Right lung (tissue), 10 donors: ENCODE measurements at places on chromosomes 5 and 9.
A peak's percentile ranks its signal among the peaks of the same experiment; 100 is the strongest.

GRCh38 chr5:159509002-159509660 is 178.8 kb upstream of the IL12B start:
- DNase-seq, result no peak

- DNase-seq, result peak; percentile 16
Observed at GRCh38 chr5:150781706-150782614, 3.4 kb downstream of the SMIM3 start.

- DNase-seq, result no peak
Observed at GRCh38 chr9:86909388-86909787, 37.9 kb downstream of the GAS1 start.

DNA sequence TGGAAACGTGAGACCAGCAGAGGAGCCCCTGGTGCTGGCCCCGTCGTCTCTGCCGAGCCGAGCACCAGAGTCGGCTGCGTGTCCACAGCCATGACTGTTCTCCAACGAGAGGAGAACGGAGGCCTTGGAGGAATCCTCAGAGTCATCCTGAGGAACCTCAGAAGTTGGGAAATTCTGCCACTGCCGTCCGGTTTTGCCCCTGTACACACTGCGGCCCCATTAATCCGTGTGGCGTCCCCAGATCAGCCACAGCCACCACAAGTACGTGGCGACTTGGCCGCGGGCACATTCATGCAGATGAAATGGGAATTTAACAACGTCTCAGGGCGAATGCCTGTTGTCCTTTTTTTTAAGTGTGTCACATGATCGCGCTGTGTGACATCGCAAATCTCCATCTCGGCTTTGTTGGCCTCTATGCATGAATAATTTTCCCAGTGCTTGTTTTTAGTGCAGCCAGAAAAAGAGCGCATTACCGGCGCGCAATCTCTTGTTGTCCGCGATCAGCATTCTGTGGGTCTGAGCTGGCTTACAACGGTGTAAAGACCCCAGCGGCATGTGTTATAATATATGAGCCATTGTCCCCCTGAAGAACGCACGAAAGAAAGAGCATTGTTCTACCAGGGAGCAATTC is 323.0 kb upstream of the IRX4 start:
- DNase-seq, result no peak

DNA sequence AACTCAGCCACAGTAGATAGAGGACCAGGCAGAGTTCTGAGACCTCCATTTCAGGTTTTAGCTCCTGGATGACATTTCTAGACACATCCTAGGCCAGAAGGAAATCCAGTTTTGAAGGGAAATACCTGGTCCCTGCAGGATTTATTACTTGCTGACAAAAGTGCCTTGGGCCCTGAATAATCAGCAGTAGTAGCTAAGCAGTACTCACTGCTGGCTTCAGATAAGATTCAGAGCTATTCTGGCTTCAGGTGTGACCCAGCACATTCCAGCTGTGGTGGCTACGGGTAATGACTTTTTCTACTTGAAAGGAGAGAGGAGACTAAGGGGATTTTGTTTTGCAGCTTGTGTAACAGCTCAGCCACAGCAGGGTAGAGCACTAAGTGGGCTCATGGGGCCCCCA is 34.0 kb downstream of the NDUFAF2 start:
- no peak for DNase-seq

GRCh38 chr5:21823588-21823987 is 1029.6 kb downstream of the CDH12 start:
- DNase-seq, result no peak

DNA sequence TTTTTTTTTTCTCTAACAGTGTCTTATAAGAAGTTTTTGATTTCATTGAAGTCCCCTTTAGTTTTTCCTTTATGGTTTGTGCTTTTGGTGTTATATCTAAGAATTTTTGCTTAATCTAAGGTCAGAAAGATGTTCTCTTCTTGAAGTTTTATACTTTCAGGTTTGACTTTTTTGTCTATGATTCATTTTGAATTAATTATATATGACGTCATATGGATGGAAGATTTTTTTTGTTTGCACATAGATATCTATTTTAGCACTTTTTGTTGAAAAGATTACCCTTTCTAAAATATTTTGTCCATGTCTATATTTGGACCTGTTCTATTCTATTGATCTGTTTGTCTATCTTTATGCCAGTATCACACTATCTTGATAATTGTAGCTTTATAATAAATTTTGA is 16.3 kb downstream of the UBAP1 start:
- DNase-seq, result no peak

- no peak for DNase-seq
Observed at GRCh38 chr5:56900858-56901578, 8.4 kb upstream of the SETD9 start.

GRCh38 chr9:108196332-108197007 is 659.3 kb downstream of the ACTL7B start:
- no peak for DNase-seq

GRCh38 chr9:31615966-31616365 is 768.5 kb upstream of the ACO1 start:
- no peak for DNase-seq

DNA sequence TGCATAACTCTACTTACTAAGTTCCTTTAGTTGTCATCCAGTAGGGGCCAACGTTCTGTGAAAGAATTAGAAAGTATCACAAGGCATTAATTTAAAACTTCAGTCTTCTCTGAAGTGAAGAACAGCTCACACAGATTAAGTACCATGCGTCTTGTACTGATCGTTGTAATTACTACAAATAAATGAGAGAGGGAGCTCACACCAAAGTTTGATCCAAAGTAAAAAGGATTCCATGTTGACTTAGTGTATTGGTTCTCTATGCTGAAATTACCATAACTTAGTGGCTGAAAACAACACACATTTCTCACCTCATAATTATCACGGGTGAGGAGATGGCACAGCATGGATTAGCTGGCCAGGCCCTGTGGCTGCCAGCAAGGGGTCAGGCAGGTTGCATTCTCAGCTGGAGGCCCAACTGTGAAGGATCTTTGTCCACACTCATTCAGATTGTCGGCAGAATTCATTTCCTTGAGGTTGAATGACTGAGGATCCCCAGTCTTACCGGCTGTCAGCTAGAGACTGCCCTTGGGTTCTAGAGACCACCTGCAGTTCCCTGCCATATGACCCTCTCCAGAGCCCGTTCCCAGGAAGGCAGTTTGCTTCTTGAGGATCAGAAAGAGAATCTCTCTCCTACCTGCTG is 169.1 kb downstream of the YTHDC2 start:
- DNase-seq, result no peak
